ENCODE measurements at places on chromosomes 12 and 14.

DNA sequence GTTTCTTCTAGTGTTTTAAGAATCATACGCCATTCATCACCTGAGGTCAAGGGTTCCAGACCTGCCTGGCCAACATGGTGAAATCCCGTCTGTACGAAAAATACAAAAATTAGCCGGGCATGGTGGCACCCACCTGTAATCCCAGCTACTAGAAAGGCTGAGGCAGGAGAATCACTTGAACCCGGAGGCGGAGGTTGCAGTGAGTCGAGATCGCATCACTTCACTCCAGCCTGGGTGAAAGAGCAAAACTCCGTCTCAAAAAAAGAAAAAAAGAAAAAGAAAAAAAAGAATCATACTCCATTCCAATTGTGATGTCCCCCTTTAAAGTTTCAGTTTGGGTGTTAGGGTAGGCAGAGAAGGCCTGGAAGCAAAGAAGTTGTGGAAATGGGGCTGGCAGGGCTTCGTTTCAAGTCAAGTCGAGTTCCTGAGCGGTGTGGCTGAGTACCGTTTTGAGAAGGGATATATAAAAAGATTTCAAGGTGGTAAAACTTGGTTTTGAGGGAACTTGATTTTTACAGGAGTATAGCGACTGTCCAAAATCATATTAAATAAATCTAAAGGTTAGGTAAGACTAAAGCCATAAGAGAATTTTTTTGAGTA, 1.5 kb upstream of the TAOK3 start:
- DNase-seq: no peak

GRCh38 chr12:69602954-69603353, 7.8 kb downstream of the LRRC10 start:
- DNase-seq: no peak

GRCh38 chr14:85468816-85469215, 61.1 kb upstream of the FLRT2 start:
- no peak for DNase-seq

GRCh38 chr12:105983622-105984320, 155.0 kb downstream of the NUAK1 start:
- no peak for DNase-seq

- DNase-seq: no peak
Observed at GRCh38 chr12:128268379-128268995, 1.5 kb downstream of the TMEM132C start.

- no peak for DNase-seq
Observed at GRCh38 chr12:15988983-15989755, 78.0 kb downstream of the DERA start.

DNA sequence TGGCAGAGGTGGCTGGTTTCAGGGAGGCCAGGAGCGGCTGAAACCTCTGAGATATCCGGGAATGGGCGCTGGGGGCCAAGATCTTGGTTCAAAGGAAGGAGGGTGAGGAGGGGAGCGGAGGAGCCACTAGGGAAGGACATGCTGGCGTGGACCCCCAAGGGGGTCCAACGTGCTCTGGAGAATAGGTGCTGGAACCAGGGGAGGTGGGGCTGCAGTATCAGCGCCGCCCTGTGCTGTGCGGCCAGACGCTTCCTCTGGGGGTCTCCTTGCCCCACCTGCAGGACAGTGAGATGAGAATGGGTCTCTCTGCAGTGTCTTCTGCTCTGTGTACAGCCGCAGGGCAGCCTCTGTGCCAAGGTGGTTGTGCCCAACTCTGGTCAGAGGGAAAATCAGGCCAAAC, 2.5 kb downstream of the FAM181A start:
- DNase-seq: no peak

DNA sequence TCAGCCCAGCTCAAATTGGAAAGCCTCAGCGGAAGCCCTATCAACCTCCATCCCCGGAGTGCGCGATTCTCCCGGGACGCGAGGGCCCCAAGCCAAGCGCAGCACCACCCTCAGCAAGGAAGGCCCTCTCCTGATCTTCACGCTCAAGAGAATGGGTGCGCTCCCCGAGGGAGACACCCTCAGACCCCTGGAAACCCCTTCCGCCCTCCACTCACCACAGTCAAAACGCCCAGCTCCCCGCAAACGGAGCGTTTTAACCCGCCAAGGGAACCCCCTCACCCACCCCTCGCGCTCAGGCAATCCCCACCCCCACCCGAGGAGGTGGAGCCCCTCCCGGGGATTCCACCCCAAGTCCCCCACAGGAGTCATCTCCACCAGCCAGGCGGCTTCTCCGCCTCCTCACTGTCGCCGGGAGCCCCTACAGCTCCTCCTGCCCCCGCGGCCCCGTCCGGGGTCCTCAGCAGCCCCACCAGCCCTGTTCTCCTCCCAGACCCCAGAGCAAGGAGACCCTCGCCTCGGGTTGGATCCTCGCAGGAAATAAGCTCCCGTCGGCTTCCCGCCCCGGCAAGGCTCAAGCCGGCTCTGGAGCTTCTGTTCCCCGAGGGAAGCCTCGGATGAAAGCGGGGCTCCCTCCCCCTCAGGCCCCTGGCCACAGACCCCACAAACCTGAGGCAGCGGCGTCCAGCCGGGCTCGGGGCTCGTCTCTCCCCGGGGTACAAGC, 507 bp downstream of the BAZ2A start:
- DNase-seq: peak; percentile 38

GRCh38 chr14:33457617-33458016, 493.3 kb downstream of the EGLN3 start:
- DNase-seq: no peak

DNA sequence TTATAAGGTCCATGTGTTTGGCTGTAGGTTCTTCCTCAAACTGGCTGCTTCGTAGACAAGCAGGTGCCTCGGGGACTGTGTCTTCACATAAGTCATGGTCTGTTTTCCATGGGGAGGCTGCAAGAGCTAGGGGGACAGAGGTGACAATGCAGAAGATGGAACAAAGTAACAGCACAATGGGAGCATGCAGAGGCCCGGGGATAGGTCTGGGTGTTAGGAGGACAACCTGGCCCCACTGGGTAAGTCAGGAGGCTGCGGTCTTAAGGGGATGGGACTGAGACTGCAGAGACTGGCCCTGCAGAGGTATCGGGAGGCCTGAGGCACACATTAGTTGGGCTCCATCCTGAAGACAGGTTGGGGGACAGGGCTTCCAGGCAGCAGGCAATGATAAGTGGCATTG, 88.9 kb downstream of the NTF3 start:
- DNase-seq: no peak

- no peak for DNase-seq
Observed at GRCh38 chr12:68855771-68856170, 47.8 kb downstream of the MDM2 start.

GRCh38 chr14:84806181-84806580, 723.8 kb upstream of the FLRT2 start:
- no peak for DNase-seq

DNA sequence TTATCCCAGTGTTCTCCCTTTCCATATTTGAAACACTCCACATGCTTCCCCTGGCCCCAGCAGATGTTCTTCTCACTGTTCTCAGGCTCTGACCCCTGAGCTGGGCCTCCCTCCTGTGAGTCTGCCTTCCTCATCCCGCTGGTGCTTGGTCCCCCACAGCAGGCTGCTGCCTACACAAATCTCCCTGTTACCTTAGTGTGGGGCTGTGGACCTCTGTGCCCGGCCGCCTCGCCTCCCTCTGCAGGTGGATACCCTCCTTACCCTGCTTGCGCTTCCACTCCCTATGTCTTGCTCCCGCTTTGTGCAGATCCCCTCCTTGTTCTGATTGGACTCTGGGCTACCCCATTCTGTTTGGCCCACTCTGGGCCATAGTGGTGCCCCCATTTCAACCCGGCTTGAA, 6.9 kb downstream of the DERA start:
- no peak for DNase-seq

GRCh38 chr12:121021754-121022153, 5.5 kb upstream of the C12orf43 start:
- no peak for DNase-seq

GRCh38 chr12:108832730-108833354, 24.5 kb downstream of the SSH1 start:
- peak; percentile 76 for DNase-seq

DNA sequence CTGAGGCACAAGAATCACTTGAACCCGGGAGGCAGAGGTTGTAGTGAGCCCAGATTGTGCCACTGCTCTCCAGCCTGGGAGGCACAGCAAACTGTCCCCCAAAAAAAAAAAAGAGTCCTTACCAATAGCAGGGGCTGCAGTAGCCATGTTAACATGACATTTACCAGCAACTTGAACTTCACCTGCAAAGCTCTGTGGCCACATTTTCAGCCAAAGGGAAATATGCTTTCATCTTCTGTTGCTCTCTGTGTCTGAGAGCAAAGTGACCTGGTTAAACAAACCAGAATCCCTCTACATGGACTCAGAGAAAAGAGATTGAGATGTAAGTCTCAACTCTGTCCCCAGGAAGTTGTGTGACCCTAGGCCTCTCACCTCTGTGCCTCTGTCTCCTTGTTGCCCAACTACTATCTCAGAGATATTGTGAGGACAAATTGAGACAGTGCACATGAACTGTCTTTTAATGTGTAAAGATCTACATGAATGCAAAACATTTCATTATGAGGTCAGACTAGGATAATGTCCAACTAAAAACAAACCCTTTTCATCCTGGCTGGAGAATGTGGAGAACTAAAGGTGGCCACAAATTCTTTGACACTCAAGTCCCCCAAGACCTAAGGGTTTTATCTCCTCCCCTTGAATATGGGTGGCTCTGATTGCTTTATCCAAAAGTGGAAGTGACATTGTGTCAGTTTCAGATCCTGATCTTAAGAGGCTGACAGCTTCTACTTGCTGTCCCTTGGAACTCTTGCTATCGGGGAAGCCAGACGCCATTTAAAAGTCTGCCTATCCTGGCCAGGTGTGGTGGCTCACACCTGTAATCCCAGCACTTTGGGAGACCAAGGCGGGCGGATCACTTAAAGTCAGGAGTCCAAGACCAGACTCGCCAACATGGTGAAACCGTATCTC, 24.7 kb upstream of the P2RX4 start:
- no peak for DNase-seq

GRCh38 chr14:27392153-27392552, 794.3 kb upstream of the NOVA1 start:
- DNase-seq: no peak

DNA sequence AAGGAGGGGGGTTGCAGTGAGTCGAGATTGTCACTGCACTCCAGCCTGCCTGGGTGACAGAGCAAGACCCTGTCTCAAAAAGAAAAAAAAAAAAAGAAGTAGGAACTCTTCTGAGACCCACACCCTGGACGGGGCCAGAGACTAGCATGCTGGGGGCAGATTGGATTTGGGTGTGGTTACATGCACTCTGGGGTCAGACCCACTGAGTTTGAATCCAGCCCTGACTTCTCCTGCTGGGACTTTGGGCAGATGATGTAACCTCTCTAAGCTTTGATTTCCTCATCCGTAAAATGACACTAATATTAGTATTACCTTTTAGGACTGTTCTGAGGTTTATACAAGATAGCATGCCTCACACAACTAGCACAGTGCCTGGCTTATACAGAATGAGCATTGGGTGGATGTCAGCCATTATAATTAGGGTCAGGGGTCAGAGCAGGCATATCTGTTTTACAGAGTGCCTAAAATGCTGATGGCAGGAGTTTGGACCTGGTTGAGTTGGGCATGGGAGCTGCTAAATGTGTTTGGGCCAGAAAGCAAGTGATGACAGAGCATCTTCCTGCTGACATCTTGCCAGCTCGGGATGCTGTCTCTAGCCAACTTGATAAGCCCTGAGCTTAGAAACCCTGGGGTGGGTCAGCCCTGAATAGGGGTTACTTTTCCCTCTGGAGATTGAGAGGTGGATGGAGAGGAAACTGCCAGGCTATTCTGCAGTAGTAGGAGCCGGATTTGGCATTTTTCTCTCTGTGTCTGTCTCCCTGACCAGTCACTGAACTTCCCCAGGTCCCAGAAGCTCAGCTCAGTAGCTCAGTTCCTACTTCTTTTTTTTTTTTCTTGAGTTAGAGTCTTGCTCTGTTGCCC, 15.5 kb downstream of the TPCN1 start:
- DNase-seq: no peak

DNA sequence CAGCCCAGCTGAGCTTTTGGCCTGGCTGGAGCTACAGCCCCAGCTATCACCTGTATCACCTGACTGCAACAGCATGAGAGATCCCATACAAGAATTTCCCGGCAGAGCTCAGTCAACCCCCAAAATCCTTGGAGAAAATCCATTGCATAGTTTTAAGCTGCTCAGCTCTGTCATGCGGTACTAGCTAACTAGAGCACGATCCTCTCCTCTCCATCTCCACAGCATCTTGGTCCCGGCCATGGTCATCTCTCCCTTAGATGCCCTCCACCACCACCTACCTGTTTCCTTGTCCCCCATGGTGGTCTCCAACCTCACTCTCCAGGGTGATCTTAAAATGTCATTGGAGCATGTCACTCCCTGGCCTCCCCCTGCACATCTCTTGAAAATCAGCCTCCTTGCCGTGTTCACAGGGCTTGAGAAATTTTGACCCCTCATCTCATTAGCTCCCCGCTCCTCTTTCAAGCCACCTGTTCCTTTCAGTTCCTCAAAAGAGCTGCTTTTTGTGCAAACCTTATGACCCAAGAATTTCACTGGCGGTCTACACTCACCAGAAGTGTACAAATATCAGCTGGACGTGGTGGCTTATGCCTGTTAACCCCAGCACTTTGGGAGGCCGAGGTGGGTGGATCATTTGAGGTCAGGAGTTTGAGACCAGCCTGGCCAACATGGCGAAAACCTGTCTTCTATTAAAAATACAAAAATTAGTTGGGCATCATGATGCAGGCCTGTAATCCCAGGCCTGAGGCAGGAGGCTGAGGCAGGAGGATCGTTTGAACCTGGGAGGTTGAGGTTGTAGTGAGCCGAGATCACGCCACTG, 8.1 kb upstream of the CLMN start:
- no peak for DNase-seq

Measured in femur (tissue), 1 donor.